IPS-NIHi11 (cell line): ENCODE measurements at places on chromosomes 7 and 10.

DNA sequence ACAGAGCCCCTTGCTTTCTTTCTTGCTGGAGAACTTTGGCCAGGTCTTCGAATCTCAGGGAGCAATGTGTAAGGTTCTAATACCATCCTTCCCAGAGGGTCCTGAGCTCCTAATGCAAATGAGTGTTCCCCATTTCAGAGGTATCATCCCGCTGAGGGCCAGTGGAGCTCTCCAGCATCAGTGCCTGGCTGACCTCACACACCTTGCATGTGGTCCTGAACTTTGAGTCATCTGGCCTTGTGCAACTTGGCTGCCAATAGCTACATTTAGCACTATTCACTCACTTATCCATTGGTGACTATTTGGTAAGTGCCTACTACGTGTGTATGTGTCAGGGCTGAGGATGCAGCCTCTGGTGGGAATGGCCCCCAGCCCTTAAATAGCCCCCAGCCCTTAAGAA is 48.4 kb upstream of the HABP2 start:
- no peak for DNase-seq

GRCh38 chr10:123509338-123509737 is 156.8 kb upstream of the GPR26 start:
- no peak for DNase-seq

GRCh38 chr7:127587663-127588018 is 570 bp upstream of the ARF5 start:
- no peak for DNase-seq

- DNase-seq, result no peak
These were observed 7.1 kb upstream of the DUSP5 start for GRCh38 chr10:110490640-110491039.

- no peak for DNase-seq
These were observed 20.0 kb upstream of the IFIT2 start for GRCh38 chr10:89281606-89282395.

DNA sequence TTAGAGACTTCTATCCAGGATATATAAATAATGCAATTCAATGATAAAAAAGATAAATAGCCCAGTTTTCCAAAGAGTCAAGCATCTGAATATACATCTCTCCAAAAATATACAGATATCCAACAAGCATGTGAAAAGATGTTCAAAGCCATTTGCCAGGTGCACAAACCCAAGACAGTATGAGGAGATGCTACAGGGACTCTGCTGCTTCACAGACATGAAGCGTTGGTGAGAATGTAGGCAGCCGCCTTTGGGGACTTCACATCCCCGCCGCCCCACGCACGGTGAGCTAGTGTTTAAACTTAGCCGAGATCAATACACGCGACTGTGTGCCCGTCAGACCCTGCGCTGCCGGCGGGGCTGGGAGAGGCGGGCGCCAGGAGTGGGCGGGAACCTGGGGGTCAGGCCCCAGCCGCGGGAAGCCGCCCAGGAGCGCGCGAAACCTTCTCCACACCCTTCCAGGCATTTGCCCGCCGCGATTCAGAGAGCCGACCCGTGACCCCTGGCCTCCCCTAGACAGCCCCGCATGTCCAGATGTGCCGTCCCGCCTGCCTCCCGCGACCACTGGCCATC is 927 bp upstream of the ALOX5 start:
- DNase-seq, result no peak

DNA sequence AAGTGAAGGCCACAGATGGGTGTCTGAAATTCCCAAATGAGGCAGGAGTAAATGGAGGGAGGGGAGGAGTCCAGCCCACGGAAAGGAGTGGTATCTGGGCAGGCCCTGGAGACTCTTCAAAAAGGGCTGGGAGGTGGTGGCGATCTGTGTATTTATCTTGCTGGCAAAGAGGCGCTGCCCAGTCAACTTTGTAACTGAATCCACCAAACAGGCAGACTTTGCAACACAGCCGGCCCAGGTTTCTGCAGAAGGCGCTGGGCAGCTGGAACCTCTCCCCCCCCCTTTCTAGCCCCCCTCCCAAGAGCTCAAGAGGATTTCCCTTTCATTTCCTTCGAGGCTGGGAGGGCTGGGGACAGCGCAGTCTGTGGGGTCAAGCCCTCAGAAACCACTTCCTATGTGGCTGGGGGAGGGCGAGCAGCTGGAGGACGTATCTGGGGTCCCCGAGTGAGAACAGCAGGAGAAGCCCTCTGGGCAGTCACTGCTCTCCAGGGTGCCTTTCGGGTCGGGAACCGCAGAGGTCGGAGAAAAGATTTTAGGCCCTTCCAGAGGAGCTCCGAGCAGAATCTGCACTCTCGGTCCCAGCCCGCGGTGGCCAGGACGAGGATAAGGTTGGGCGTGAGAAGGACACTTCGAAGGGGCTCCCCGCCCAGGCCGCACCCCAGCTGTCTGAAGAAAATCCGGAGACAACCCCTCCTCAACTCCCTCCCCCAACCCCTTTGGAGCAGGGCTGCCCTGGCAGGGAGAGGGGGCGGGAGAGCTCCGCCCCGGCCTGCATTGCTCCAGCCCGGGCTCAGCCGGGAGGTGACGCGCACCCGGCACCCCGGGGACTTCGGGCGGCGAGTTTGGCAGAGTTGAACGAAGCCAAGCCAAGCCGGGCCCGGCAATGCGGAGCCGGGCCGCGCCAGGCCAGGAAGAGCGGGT is 965 bp downstream of the ZCCHC24 start:
- peak; percentile 86 for DNase-seq

GRCh38 chr7:50404392-50404791 is 45.8 kb downstream of the FIGNL1 start:
- DNase-seq, result peak; percentile 59

DNA sequence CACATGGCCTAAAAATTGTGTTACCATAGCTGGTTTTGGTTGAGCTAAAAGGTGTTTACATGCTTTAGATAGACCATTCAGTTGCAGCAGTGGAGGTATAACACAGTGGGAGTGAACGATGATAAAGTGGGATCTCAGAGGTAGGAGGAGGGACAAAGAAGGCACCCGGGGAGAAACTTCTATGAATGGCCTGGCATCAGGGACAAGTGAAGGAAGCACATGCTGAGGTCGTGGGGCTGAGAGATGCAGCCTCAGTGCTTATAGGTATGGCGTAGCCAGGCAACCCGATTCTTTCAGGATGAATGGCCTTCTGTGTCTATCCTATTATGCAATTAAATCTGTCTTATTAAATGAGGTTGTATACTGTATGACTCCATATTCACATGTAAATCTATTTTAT is 3.9 kb upstream of the CDK6 start:
- DNase-seq, result peak; percentile 12

DNA sequence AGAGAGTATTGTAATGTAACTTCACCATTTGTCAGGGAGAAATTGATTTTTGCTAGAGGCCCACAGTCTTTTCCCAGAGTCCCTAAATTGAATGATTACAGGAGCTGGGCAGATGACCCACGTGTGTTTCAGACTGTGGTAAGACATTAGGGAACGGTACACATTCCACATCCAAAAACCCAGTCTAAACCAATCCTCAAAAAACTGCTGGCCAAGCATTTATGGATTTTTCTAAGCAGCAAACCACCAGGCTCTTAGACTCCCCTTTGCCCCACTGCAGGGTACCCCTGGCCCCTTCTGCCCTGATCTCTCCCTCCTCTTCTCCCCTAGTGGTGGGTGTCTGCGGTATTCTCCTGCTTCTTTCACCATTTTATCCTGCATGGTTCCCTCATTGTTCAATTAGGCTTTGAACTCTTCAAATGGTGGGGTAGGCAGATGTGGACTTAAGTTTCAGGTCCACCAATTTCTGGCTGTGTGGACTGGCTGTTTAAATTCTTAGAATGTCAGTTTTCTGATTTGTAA is 135.5 kb upstream of the SORCS3 start:
- peak; percentile 49 for DNase-seq

DNA sequence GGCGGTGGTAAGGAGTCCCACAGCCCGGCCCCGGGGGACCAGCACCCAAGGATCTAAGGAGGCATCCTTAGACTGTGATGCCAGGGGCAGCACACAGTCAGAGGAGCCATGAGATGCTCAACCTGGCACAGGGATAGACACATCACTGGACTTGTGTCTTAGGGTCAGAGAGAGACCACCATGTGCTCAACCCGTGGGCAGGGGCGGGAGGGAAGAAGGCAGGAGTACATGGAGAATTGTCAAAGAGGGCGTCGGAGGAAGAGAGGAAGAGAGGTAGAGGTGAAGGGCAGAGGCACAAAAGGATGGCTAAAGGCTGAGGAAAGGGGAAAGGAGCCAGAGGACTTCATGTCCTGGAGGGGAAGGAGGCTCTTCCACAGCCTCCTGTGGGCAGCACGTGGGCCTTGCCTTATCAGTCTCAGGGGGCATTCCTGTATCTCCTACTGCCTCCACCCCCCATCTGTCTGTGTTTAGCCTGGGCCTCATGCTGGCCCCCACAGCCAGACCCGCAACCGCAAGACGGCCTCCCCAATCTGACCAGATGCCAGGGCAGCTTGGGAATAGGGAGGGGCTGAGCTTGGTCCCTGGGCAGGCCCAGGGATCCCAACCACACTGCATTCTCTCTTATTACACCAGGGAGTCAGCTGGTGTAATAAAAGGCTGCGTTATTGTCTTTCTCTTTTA is 2.2 kb downstream of the ADCY1 start:
- DNase-seq, result no peak

GRCh38 chr10:117980216-117980615 is 66.5 kb downstream of the RAB11FIP2 start:
- no peak for DNase-seq

DNA sequence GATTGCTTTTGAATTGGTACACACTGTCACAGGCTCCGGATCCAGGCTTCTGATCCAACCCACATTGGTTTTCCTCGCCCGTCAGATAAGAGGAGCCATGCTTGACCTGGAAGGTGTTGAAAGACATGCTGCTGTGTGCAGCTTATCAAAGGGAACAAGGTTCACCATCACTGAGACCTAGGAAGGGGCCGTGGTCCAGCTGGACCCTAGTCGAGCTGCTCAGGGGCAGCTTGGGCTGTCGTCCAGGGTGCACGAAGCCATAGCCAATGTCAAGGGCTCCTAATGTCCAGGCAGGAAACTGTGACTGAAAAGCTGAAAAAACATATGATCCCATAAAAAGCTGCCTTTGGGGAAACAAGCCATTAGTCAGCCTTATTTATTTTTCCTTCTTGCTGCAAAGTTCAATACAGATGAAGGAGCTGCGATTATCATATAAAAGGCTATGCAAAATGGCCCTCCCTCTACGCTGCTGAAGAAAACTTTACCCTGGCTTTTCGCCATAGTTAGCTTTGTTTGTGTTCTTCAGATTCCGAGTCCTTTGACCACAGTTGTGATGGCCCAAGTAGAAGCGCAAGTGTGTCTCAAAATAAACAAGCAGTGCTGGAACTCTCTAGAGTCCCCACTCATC is 118.0 kb downstream of the CREB5 start:
- DNase-seq, result peak; percentile 17
